ENCODE measurements at places on chromosomes 2 and 18. TPM values are rescaled to one million over a fixed set of nuclear protein-coding genes. Genes with fewer than 3 reads are reported as not detected.

- no peak for DNase-seq
Measured at GRCh38 chr2:47024046-47024445, 108.4 kb upstream of the MCFD2 start.

GRCh38 chr2:31057691-31058090 lies 80.5 kb downstream of the GALNT14 start:
- no peak for DNase-seq

DNA sequence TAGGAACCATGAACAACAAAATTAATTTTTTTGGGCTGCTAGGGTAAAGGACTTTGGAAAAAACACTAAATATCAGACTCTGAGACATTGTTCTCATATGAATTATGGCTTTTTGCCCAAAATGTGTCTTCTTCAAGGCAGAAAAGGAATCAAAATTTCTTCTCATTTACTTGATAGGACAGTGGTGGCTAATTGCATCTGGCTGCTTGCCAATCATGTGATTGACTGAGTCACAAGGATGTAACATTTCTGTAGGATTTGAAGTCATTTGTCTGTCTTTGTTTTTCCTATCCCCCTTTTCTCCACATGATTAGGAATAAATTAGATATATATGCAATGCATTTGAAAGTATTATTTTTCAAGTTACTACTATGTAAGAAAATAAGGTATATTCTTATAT lies 130.2 kb downstream of the SLC4A10 start:
- DNase-seq = no peak

GRCh38 chr18:52995875-52996274 lies 655.9 kb downstream of the DCC start:
- DNase-seq = no peak

DNA sequence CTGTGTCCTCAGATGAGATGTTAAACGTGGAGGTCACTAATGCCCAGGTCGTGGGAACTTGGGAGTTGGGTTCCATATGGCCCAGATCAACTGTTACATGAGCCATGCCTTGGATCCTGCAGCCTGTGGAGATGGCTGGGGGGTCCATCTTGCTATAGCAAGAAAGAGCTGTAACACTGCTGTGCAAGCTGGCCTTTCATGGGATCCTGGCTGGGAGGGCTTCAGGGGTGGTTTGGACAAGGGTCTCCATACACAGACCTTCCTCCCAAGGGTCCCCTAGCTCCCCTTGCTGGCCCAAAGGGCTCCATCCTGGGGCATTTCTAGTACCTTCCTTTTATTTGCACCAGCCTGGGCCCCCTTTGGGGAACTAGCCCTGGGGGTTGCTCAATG lies 337.7 kb downstream of the DYSF start:
- no peak for DNase-seq

- DNase-seq = no peak
Measured at GRCh38 chr2:68714866-68715265, 19.7 kb upstream of the ARHGAP25 start.

GRCh38 chr2:159349674-159350299 lies 63.3 kb upstream of the WDSUB1 start:
- DNase-seq = no peak

The PER2 gene
- total RNA-seq = 1.0 TPM

The TMEM198 gene
- total RNA-seq = 1.6 TPM

The ABCB11 gene
- total RNA-seq = not detected

All from renal cortical epithelial cell (primary cell).